ENCODE measurements at places on chromosomes 3 and 15.

- DNase-seq: no peak
Measured at GRCh38 chr3:150697646-150698045, 6.1 kb downstream of the ERICH6 start.

- no peak for DNase-seq
Measured at GRCh38 chr3:153970741-153971347, 150.3 kb upstream of the ARHGEF26 start.

- no peak for DNase-seq
Measured at GRCh38 chr3:197512691-197513571, 42.8 kb downstream of the BDH1 start.

- no peak for DNase-seq
Measured at GRCh38 chr3:50219285-50219684, 14.2 kb downstream of the SLC38A3 start.

DNA sequence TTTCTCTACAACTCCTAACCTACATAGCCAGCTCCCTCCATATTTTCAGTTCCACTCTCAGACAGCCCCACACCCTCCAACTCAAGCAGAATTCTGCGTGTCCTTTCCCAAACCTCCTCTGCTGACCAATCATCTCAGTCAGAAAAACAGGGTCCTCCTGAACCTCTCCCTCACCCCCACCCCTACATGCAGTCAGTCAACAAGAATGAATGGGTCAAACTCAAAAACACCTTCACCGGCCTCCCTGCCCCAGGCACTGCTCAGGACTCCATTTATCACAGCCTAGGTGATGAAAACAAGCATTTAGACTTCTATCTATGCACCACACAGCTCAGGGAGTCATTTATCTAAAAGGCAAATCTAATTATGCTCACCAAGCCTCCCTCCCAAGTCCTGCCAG is 32.4 kb downstream of the MYL3 start:
- no peak for DNase-seq

GRCh38 chr15:63446255-63446654 is 58.1 kb upstream of the USP3 start:
- no peak for DNase-seq

GRCh38 chr15:83842281-83842680 is 188.4 kb downstream of the ADAMTSL3 start:
- DNase-seq: no peak

DNA sequence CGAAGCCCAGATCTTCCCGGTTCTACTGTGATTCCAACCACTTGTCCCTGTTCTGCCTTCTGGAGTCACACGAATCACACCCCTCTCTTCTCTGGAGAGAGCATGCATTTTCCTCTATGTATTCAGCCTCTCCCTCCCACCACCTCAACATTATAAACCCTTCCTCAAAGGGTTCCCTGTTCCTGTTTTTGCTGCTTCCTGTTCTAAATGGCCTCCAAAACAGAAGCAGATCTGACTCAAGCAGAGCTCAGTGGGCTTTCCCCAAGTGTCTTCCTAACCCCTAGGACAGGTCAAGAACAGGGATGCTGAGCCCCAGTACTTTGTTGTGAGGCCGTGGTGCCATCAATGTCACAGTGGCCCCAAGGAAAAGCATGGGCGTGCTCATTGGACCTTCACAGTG is 75.7 kb upstream of the ARNT2 start:
- no peak for DNase-seq

GRCh38 chr3:108295421-108296175 is 750 bp upstream of the HHLA2 start:
- DNase-seq: no peak

GRCh38 chr3:132568422-132568821 is 28.6 kb upstream of the ACKR4 start:
- DNase-seq: no peak

DNA sequence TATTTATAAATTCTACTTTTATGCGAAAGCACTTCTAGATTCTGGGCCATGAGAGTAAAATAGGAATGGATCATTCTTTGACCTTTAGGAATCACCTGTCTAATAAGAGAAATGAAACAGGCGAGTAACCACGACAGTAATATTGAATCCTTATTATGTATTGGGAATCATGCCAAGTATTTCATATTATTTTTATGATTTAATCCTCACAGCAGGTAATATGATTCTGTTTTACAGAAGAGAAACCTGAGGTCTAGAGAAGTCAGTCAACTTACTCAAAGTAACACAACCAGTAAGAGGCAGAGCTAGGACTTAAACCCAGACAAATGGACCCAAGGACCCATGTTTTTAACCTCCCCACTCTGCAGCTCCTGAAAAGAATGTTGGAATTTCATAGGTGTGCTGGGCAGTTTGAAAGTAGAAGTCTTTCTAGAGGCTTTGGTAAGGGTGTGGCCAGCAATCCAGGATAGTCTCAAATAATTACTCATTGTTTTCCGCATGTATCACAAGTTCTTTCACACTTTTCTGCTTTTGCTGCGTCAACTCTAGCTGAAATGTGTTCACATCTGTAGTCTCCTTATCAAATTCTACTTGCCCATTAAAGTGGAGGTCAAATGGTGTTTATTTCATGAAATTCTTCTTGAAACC is 181.7 kb downstream of the TPRG1 start:
- no peak for DNase-seq

- DNase-seq: no peak
Measured at GRCh38 chr15:80967451-80967850, 22.2 kb downstream of the MESD start.

DNA sequence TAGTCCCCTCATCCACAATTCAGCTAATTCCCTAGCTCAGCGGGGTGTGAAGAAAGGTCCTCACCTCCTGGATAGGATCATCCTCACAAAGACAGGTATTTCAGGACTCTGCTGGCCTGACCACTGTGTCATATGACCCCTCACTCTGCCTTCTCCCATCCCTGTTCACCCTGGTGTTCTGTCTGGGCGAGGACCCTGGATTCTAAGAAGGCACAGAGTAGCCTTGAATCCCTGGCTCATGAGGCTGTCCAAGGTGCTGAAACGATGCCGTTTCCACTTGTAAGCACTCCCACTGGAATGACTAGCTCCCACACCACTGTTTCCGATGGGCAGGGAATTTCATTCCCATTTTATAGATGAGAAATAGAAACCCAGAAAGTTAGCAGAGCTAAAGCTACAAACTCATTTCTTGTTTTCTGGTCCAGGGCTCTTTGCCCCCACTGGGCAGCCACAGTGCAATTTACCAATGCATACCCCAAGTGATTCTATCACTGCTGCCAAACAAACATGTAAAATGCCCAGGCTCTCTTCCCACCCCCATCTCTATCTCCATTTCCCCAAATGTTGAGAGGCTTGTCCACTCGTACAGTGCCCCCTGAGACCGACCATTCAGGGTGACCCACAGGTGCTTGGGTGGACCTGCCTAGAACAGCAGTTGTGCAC is 83.2 kb downstream of the RAB11A start:
- no peak for DNase-seq

DNA sequence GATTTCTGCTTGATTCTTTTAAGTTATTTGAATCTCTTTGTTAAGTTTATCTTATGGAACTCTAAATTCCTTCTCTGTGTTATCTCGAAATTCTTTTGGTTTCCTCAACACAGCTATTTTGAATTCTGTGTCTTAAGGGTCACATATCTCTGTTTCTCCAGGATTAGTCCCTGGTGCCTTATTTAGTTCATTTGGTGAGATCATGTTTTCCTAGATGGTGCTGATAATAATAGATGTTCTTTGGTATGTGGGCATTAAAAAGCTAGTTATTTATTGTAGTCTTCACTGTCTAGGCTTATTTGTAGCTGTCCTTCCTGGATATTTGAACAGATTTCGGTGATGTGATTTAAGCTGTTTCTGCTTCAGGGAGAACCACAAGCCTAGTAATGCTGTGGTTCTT is 615.6 kb upstream of the NECTIN3 start:
- no peak for DNase-seq

DNA sequence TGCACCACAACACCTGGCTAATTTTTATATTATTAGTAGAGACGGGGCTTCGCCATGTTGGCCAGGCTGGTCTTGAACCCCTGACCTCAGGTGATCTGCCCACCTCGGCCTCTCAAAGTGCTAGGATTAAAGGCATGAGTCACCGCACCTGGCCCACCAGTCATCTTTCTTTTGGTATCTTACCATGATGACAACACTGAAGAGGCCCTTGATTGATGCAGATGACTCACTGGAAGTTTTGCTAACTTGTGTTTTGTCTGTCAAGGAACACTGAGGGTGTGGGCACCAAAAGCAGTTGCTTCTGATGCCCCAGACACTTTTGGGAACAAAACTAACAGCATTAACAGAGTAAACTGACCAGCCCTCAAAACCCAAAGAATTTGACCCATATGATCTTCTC is 88.3 kb downstream of the MYO5A start:
- no peak for DNase-seq

DNA sequence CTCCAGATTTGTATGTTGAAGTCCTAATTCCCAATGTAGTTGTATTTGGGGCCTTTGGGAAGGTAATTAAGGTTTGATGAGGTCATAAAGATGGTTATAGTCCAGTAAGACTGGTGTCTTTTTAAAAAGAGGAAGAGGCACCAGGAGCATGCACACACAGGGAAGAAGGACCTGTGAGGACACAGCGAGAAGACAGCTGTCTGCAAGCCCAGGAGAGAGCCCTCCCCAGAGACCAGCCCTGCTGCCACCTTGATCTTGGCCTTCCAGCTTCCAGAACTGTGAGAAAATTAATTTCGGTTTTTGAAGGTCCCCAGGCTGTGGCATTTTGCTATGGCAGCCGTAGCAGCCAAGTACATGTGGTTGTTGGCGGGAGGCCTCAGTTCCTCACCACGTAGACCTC is 32.8 kb upstream of the TSEN2 start:
- no peak for DNase-seq

DNA sequence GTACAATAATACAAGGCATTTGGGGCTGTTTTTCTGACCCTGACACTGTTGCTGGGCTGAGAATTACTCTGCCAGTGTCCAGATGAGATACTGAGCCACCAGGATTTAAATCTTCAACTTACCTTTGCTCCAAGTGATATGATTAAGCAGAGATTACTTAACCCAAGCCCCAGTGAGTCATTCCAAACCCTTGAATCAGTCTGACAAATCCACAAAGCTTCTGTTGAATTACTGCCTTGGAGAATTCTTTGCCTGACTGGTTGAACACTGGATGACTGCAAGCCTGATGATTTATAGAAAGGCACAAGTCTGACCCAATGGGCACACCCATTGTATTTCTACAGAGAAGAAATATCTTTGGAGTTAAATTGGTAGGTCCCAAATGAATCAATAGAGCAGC is 88.2 kb upstream of the TSC22D2 start:
- DNase-seq: no peak

DNA sequence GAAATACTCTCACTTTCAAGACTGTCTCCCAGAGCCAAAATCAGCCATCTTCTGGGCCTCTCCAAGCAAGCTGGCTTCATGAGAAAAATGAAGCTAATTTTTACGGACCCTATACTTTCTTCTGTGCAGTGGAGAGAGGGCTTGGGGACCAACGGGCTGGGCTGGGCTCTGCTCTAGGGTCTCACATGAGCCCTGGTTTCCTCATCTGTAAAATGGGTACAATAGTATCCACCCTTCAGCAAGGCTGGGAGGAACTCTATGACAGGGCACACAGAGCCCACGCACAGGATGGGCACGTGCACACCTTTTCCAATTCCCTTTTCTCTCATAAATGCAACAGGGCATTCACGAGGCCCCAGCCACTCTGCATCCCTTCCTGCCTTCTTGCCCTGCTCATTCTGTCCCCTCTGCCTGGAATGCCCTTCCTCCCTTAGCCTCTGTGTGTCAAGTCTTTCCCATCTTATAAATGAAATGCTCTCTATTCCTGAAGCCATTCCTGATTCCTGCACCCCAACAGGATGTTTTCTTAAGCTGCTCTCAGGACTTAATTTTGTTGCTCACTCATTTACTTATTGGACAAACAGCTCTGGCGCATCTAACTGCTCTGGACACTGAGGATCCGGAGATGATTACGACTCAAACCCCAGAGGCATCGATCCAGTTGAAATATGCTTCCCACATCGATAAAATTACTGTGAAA is 32.9 kb upstream of the SEC13 start:
- DNase-seq: no peak

DNA sequence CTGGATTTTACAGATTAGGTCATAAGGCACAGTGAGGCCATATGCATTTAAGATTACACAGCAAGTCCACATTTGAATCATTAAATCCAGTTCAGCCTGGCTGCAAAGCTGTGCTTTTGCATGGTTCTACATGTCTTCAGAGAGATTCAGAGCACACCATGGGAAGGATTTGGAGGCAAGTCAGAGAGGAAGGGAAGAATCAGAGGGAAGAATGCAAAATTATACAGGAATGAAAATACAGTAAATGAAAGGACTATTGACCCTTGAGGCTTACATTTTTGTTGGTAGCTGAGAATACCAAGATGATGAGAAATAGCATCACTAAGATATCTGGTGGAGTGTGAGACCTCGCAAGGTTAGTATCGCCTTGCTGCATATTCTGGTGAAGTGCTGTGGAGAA is 13.9 kb downstream of the FILIP1L start:
- no peak for DNase-seq

- DNase-seq: no peak
Measured at GRCh38 chr3:190486533-190486864, 27.4 kb upstream of the IL1RAP start.

- DNase-seq: no peak
Measured at GRCh38 chr15:62715946-62716345, 326.6 kb upstream of the TPM1 start.

- DNase-seq: no peak
Measured at GRCh38 chr3:184582646-184583577, 21.3 kb downstream of the EPHB3 start.

- no peak for DNase-seq
Measured at GRCh38 chr15:29433050-29433318, 163.4 kb upstream of the NSMCE3 start.

DNA sequence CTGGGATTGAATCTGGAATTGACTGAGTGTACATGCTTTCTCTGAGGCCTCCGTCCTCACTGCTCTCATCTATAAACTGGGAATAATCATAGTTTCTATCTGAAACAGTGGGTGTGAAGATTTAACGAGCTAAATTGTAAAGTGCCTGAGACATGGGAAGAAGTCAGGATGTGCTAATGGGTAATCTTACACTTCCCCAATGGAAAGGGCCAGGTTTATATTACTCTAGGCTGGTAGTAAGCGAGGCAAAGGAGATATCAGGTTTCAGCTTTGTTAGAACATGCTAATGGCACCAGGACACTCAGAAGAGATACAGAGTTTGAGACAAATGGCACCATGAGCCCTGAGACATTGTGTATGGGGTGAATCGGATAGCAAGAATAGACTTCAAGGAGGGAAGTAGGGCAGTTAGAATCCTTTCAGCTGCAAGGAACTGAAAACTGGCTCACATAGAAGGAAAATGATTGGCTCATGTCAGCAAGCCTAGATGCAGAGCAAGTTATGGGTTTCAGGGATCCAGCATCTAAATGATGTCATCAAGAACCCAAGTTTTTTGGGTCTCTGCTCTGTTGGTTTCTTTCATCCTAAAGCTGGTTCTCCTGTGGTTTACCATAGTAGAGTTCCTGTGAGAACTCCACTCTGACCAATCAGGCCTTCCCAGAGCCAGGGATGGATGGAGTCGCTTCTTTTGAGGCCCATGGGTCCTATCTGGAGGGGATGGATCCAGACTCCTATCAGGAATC is 21.8 kb downstream of the FLNB start:
- DNase-seq: no peak

- DNase-seq: no peak
Measured at GRCh38 chr15:96914081-96914480, 583.6 kb downstream of the NR2F2 start.

- no peak for DNase-seq
Measured at GRCh38 chr3:119809249-119810017, 27.5 kb downstream of the NR1I2 start.

GRCh38 chr3:123586131-123586530 is 1.3 kb upstream of the HACD2 start:
- DNase-seq: no peak

GRCh38 chr15:58203537-58203936 is 65.4 kb downstream of the AQP9 start:
- no peak for DNase-seq
